Stimulated activated naive CD8-positive, alpha-beta T cell treated with anti-CD3 and anti-CD28 coated beads, Interleukin-15, amount 100 ng/mL, for 72 hours (primary cell): ENCODE measurements at places on chromosomes 3 and 15.

GRCh38 chr3:38343797-38344594 lies 2.6 kb upstream of the XYLB start:
- DNase-seq: no peak

DNA sequence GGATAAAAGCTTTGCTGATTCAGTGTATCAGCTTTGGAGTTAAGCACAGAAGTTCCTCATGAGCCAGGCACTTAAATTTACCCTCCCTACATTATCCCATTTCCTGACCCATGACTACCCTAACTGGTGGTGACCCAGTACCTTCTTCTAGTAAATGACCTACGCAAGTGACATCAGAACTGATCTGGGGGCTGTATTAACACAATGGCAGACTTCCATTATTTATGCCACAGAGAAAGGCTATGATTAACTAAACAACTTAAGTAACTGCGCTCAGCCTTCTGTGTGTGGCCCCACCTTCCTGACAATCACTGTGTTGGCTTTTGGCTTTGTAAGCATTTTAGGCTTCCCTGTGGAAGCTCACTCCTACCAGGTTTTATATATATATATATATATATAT lies 1.9 kb downstream of the MB21D2 start:
- DNase-seq: no peak

DNA sequence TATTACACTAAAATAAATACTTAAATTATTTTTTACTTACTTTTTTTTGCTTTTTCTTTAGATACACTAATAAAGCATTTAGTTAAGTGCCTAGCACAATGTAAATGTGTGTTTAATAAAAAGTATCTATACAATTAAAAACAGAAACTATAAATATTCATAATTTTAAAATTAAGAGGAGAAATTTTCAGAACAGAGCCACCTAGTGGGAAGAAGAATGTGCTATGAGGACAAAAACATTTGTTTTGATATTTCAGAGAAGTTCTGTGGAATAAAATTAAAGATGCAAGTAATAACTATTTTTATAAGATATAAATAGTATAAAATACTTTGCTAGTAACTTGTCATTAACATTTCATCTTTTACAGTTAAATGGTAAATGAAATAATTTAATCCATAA lies 33.6 kb upstream of the PLSCR5 start:
- DNase-seq: no peak

DNA sequence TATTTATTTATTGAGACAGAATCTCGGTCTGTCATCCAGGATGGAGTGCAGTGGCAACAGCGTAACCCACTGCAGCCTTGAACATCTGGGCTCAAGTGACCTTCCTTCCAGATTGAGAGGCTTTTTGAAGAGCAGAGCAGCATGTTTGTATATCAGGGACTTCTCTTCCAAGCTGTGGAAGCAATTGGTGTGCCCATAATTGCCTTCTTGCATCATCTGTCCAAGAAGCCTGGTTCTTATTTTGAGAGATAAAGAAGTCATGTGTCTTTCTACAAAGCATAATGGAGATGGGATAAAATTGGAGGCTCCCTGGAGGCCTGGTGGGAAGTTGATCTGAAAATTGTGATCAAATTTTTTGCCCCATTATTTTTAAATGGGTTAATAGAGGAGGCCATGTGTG lies 183.8 kb upstream of the MCTP2 start:
- no peak for DNase-seq

DNA sequence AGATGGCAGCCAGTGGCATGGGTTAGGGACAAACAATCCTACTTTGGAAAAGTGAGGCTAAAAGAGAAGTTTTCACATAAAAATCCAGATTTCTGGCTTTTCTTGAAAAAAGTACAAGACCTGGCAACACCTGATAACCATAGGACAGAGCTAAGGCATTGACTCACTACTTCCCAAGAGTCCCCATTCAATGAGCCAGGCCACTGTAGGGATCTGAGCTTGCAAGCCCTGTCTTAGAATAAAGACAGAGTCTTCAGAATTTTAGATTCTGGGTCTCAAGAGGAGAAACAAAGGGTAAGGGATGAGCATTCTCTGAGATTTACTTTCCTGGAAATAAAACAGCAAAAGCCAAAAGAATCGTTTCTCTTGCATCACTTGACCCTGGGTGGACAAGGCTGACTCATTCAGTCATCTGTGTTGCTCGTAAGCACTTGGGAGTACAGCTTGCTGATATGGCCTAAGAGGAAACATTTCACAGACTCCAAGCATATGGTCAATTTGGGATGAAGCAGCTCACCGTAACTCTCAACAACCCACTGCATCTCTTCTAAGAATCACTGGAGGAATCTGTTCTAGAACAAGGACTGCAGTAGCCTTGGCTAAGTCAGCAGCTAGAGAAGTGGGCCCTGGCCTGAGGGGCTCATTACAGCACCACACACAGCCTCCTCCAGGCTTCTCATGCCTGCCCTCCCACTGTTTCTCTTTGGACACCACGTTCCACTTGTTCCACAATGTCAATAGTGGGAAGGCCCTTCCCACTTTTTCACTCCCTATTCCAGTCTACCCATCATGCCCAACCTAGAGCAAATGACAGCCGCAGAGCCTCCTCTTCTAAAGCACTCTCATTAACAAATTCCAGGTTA lies 86.2 kb downstream of the RFTN1 start:
- no peak for DNase-seq

- no peak for DNase-seq
Observed at GRCh38 chr15:28911310-28911931, 25.6 kb downstream of the APBA2 start.

- DNase-seq: no peak
Observed at GRCh38 chr15:92949604-92950249, 49.6 kb downstream of the CHD2 start.

DNA sequence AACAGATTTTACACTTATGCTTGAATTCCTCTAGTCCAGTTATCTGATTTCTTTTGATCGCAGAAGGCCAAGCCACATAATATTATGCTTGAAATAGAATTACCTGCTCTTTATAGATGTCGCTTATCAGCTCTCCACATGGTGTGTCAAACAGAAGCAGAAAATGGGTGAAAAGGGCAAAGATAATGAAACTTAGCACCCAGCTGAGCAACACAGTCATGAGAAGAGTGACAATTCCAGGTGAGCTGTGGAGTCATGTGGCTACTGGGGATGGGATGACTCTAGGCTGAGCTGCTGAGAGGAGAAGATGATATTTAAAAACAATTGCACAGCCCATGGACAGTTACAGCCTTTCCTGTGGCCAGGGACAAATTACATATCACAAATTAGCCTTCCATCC lies 398.7 kb upstream of the PDZRN3 start:
- no peak for DNase-seq

DNA sequence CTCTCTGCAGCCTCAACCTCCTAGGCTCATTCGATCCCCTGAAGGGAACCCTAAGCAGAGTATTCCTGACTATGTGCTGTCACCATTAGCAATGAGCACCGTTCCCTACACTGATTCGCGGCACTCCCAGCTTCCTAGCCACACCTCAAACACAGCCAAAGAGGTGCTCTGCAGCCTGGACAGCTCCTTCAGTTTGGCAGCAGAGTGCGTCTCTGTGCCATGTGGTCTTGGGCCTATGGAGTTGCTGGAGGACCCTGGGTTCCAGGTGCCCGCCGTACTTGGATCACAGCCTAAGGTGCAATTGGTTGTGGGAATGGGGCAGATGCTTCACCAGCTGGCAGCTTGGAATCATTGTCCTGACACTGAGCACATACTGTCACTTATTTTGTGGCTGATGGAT lies 17.3 kb upstream of the IL12A start:
- DNase-seq: no peak

- no peak for DNase-seq
Observed at GRCh38 chr15:84681831-84682230, 23.8 kb upstream of the NMB start.

- no peak for DNase-seq
Observed at GRCh38 chr15:101338502-101339057, 43.5 kb upstream of the SNRPA1 start.

DNA sequence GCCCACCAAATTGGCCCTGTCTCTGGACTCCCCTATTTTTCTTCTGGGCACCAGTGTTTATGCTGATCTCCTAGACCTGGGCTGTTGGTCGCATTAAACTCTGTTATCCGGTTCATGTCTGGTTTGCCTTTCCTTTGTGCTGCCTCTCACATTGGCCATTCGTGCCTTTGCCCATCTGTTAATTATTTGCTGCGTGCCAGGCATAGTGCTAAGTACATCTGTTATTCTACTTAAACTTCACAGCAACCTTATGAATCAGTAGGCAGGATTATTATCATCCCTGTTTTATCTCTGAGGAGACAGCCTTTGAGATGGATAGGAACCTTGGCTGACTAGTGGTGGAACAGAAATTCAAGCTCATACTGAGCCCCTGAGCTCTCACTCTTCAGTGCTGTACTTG lies 76.0 kb downstream of the THSD4 start:
- no peak for DNase-seq

DNA sequence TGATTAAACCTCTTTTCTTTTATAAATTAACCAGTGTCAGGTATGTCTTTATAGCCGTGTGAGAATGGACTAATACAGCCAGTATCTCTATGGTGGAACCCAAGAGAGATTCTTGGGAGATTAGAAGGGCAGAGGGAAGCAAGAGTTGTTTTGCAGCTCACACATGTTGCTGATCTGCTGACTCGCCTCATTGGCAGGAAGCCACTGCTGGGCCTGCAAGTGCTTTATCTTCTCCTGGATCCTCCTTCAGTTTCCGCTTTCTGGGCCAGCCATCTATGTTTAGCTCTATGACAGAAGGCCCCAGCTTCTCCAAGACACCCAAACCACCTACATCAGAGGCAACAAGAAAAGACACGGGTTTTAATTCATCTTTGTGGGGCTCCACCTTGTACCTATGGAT lies 23.4 kb upstream of the GALNT15 start:
- no peak for DNase-seq

DNA sequence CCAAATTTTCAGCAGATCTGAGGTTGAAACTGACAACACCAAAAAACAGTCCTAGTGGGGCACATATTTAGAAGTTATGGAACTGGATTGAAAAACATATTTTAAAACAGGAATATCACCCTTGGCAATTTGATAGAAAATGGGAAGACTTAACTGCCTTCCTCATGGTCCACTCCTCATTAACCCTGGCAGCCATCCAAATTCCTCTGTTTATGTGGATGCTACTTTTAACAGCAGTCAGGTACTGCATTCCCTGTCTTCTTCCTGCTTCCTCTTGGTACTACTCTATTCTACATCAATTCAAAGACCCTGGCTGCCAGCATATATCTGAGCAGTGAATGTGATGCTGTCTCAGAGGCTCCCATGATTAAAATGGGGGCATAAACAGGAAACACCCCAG lies 54.3 kb downstream of the PDE8A start:
- no peak for DNase-seq

DNA sequence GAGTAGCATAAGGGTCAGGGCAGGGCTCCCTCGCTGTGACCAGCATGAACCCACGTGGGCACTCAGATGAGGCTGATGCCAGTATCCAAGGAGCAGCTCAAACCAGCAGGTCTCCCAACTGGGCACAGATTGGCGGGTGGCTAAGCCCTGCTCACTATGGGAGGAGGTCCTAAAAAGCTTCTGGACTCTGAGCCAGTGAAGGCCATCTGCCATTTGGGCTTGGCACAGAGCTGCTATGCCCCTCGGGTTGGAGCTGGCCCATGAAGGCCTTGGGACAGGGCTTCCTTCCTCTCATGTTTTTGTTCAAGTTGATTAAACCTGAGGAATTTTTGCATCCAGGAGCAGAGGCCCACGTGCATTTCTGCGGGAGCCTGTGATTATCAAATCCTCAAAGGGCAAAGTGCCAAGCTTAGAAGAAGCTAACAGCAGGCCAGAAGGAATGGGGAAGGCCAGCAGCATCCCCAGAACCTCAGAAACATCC lies 4.3 kb upstream of the STRA6 start:
- no peak for DNase-seq

- no peak for DNase-seq
Observed at GRCh38 chr3:194404365-194405140, 5.5 kb upstream of the GP5 start.

DNA sequence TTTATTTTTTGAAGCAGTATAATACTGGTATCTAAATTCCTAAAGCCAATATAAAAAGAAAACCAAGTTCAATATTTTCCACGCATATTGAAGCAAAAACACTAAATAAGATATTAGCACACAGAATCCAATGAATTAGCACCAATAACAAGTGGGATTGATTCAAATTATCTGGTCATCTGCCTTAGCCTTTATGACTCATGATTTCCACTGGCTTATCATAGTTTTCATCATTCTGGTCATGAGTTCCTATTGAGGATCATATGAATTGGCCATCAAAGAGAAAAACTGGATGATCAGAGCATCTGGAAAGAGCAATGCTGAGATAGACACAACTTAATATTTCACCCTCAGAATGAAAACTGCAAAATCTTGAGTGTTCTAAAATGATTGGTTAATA lies 809.9 kb downstream of the MCTP2 start:
- DNase-seq: no peak

GRCh38 chr3:174541708-174542315 lies 317.3 kb upstream of the NAALADL2 start:
- DNase-seq: no peak

DNA sequence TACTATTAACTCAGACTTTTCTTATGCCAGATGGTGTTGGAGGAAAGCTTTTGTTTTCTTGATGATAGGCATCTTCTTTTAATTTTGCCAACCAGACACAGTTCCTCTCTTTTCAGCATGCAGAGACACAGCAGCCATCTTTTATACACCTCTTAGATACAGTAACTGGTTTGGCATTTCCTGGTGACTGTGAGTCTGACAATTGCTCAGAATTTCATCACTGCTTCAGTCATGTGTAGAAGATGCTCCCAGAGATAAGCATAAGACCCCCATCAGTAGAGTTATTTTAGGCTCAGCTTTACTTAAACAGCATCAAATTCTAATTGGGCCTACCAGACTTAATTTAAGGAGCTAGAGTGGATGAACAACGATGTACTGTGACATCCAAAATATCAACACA lies 779.0 kb downstream of the SQOR start:
- DNase-seq: no peak

DNA sequence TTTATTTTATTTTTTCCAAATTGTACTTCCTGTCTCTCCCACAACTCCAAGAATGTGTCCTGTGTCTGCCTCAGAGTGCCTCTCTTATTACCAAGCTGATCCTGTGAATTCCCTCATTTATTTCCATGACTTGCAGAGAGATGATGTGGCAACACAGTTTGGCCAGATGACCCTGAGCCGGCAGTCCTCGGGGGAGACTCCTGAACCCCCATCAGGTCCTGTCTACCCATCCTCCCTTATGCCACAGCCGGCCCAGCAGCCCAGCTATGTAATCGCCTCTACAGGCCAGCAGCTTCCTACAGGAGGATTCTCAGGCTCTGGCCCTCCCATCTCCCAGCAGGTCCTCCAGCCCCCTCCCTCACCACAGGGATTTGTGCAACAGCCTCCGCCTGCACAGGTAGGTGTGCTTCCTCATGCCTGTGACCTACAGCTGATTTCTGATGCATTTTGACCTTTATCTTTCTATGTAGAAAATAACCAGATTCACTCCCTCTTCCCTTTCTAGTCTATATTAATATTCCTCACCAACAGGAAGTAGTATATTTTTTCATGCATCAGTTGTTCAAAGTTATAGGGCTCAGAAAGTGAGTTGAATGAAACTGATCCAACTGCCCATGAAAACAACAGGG lies 100.0 kb downstream of the ARPP21 start:
- no peak for DNase-seq
